Kidney (tissue), 22 donors: ENCODE measurements at places on chromosomes 3 and 15.

DNA sequence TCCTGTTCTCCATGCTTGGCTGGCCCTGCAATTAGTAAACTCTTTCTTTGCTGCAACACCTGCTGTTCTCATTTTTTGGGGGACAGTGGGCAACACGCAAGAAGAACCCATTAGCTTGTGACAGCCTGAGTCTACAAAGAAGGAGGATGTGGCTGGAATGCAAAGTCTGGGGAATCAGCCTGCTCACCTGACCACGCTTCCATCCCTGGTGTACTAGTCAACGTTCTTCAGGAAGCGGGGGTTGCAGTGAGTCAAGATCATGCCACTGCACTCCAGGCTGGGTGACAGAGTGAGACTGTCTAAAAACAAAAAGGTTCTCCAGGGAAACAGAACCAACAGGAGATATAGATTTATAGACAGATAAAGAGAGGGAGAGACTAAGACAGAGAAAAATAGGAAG, 27.7 kb upstream of the KBTBD12 start:
- DNase-seq, result no peak

DNA sequence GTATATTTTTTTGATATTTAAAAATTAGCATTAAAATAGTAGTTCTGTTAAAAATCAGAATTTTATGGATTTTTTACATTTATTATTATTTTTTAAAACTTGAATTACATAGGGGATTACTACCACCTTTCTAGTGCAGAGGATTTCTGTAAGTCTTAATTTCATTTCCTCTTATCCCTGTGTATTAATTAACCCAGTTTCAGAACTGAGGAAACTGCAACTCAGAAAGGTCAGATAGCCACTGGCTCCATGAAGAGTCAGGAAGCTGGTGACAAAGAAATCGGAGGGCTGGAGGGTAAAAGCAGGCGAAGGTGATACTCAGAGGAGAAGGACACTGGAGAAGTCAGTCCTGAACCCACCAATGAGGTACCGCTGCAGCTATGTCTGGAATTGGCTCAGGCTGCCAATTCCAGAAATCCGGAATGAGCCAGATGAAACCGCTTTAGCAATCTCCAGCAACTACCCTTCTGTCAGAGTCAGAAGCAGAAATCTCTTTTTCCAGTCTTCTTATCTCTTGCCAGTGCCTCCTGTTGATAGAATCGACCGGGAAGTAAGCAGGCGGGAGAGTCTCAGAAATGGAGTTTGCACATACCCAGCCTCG, 308.5 kb downstream of the SV2B start:
- no peak for DNase-seq

- no peak for DNase-seq
These were observed 13.5 kb upstream of the AADAC start for GRCh38 chr3:151800431-151800830.

- DNase-seq, result no peak
These were observed 54.3 kb upstream of the SLC24A5 start for GRCh38 chr15:48066456-48066855.

GRCh38 chr3:107745354-107745753, 222.6 kb downstream of the BBX start:
- DNase-seq, result no peak

DNA sequence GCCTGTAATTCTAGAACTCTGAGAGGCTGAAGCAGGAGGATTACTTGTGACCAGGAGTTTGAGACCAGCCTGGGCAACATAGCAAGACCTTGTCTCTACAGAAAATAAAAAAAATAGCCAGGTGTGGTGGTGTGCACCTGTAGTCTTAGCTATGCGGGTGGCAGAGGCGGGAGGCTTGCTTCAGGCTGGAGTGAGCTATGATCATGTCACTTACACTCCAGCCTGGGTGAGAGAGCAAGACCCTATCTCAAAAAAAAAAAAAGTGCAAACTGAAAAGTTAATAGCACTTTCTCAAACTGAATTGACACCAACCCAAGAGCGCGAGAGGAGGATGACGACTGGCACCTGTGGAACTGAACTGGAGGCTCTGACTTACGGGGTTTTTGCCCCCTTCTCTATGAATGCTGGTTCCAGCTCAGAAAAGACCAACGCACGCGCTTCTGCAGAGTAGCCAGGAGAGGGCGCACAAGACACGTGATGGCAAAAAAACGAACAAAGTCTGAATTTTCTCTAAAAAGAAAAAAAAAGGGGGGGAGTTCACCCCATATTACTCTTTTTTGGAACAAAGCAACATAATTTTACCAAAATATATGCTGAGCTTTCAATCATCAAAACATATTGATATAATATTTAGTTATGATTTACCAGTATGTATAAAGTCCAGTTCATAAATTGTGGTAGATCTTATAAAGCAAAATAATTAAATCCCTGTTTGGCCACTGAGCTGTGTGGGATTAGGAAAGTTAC, 23.7 kb downstream of the CFAP92 start:
- peak; percentile 61 for DNase-seq

GRCh38 chr3:172201870-172202236, 162.5 kb downstream of the FNDC3B start:
- no peak for DNase-seq
